Stimulated activated naive CD4-positive, alpha-beta T cell treated with Interleukin-2 at 50 U/mL for 16 hours (primary cell): ENCODE measurements at places on chromosomes 12 and 14.

- no peak for DNase-seq
Measured at GRCh38 chr14:85644211-85644610, 114.3 kb downstream of the FLRT2 start.

DNA sequence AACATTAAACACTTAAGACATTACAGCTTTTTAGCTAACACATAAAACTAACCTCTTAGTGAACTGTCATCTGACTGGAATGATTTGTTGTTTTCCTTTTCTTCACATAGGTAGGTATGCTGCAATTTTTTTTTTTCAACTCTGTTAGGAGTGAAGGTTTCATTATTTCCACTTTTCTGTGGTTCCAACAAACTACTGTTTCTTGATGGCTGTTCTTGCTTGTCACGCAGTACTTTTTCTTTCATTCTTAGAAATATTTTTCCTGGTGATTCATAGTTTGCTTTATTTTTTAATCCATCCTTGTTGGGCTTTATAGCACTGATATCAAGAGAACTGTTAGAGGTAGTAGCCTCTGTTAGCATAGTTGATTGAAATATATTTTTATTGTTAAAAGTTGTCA lies 6.3 kb downstream of the MIS18BP1 start:
- DNase-seq = no peak

DNA sequence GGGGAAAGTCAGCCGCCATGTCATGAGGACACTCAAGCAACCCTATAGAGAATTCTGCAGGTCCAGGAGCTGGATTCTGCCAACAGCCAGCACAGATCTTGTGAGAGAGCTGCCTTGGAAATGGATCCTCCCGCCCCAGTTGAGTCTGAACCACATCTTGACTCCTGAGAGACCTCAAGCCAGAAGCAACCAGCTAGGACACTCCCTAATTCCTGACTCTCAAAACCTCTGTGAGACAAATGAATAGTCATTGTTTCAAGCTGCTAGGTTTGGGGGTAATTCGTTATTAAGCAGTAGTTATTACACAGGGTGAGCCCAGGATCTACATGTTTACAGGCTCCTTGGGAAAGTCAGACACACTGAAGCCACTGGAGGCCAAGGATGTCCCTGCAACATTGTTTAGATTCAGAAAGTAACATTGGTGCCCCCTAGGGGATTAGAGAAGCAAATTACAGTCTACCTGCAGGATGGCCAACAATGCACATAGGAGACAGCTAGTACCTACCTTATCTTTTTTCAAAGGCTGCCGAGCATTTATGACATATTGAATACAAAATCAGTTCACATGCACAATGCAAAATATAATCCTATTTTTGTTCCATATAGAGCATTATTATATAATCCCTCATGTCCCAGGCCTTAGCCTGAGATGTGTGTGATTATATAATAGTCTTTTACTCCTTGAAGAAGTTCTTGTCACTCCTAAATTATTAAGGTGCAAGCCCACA lies 57.9 kb upstream of the FICD start:
- no peak for DNase-seq

DNA sequence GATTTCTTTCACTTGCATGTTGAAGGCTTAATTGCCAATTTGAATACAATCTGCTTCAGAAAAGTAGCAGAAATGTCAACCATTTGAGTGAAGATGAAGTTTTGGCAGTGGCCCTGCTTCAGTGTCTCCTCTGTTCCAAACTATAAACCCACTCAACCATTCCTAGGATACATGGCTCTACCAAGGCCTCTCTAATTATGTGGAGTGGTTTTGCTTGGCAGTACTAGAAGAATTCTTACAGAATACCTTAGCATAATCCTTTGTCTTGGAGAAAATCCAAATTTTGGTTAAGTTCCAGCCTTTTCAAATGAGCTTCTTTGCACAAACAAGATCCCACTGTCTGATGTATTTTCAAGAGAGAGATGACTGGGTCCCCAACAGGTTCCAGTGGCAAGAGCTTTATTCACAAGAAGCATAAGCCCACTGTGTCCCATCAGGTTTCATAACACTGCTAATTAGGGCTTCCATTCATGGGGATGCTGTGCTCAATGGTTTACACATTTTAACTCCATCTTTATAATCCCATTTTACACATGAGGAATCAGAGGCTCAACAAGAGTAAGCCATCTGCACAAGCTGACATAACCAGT lies 234.5 kb downstream of the IPO8 start:
- no peak for DNase-seq

DNA sequence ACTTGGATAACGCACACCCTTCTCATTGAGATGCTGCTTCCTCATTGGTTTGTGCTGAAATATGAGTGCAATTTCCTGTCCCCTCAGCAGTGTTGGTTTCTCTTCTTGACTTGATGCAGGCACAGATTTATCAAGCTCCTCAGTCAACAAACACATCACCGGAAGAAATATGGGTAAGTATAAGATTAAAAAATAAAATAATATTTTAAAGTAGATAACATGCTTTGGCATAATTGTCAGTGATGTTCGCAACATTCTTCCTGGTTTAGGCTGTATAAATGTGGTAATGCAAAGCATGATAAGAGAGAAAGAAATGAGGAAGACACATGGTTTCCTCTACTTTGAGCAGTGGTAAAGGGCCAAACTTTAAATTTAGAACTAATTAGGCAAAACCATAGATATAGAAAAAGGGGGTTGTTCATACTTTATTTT lies at the start of gene GPR65:
Gene GPR65 (plus strand): TSS at position 86 of the 432 bp plus-strand sequence. CDS start 5,713 bp downstream, outside the sequence.
- peak; percentile 17 for DNase-seq

GRCh38 chr12:109710747-109711595 lies 2.7 kb upstream of the FAM222A start:
- DNase-seq = no peak

- no peak for DNase-seq
Measured at GRCh38 chr14:72717220-72717619, 176.7 kb downstream of the DPF3 start.

- no peak for DNase-seq
Measured at GRCh38 chr14:21768116-21768874, 94.7 kb upstream of the OR4E1 start.

GRCh38 chr14:95498622-95499353 lies 17.7 kb downstream of the SYNE3 start:
- no peak for DNase-seq

- no peak for DNase-seq
Measured at GRCh38 chr12:111203969-111204368, 164.9 kb downstream of the PHETA1 start.

DNA sequence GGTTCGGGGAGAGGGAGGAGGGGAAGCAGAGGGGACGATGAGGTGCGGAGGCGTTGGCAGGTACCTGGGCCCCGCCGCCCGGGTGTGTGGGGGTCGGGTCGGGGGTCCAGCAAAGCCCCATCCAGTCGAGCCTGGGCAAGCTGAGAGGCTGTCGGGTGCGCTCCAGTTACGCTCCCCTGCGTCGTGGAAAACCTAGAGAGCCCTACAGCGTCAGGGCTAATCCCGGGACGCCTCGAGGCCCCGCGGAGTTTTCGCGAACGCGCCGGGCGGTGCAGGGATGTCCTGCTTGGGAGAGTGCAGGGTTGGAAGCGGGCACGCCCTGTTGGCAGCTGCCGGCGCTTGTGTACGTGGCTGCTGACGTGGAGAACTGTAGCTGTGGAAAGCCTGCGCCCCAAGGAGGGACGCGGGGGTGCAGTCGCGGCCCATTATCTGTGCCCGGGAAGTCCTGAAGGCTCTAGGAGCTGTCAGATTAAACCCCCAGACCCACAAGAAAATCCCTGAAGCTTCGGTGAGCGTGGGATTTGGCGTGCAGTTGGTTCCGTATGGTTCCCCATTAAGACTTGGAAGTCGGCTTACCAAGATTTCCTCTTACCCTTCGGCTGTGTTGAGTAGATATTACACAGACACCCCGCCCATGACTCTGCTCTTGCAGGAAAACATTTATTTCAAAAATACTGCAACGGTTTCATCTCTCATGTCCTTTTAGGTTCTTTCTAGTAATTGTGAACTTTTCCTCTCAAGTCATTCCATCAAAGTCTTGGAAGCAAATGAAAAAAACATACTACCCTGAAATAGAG lies 11.3 kb upstream of the SLC38A2 start:
- peak; percentile 72 for DNase-seq

DNA sequence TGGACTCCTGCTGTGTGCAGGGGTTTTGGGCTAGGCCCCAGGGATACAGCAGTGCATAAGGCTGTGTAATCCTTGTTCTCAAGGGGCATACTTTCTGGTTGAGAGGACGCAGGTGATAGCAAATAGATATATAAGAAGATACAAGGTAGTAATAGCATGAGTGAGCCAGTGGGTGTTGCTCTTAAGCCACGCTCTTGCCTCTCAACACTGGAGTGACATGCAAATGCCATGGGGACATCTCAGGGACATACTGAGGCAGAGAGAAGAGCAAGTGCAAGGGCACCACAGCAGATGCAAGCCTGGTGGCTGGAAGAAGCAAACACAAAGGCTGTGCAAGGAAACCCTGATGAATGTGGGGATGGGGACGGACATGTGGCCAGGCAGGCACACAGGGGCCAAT lies 223.3 kb downstream of the CHST11 start:
- DNase-seq = no peak

- DNase-seq = no peak
Measured at GRCh38 chr12:49583366-49584094, 15.6 kb upstream of the MCRS1 start.

DNA sequence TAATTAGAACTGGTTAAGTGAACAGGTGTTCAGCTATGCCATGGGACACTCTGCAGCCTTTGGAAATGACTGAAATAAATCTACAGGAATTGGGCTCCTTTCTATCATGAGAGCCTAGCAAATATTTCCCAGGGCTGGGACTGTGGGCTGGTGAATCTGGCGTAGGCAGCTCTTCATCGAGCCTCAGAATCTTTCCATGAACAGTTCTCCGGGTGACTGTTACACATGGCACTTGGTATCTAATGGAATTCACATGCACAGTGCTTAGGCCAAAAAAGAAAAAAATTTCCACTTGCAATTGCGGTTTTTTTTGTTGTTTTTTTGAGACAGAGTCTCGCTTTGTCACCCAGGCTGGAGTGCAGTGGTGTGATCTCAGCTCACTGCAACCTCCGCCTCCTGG lies 32.1 kb downstream of the PRKAB1 start:
- DNase-seq = no peak

DNA sequence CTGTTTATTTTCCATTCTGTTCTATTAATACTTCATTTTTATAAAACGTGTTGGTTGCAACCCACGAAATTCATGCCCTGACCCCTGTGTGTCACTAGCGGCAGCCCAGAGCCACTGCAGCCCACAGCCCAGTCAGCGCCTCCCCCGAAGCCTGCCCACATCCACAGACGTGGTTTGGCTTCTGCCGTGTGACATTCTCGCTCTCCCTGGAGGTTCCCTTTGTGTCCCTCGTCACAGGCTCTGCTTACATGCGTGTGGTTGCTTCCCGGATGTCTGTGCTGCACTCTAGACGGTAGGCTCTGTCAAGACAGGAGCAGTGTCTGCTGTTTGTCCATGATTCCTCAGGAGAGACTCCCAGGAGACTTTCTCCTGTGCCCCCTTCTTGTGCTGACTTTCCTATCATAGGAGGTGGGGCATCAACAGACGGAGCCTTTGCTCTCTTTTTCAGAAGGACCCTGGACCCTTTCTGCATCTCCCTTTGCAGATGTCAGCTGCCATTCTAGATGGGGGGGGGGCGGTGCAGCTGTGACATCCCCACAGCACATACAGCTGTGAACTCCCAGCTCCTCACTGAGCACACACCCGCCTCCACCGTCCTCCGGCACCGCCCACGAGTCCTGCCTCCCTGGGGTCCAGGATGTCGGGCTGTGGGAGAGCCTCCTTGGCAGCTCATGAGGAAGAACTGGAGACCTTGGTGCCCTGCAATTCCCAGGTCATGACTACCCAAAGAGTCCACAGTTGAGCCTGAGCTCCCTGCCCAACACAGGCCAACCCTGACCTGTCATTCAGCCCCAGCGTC lies 36.8 kb upstream of the PIWIL1 start:
- no peak for DNase-seq

DNA sequence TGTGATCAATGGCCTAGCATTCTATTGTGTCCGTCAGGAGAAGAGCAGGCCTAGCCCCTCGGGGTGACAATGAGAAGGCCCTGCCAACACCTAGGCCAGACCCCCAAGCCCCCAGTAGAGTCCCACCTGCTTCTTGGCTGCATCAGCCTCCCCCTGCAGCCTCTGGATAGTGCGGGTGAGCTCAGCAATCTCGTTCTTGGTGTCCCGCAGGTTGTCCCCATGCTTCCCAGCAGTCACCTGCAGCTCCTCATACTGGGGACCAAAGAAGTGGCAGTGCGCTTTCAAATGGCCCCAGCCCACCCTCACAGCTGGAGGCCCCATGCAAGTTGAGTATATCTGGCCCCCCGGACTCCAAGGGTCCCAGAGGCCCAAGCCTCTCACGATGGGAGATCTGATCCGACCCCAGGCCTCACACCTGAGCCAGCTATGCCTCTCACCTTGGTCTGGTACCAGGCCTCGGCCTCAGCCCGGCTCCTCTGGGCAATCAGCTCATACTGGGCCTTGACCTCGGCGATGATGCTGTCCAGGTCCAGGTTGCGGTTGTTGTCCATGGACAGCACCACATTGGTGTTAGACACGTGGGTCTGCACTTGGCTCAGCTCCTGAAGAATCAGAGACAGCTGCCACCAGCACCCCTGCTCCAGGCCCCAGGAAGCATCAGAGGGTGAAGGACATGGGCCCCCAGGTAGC lies 10.0 kb upstream of the KRT4 start:
- DNase-seq = no peak

DNA sequence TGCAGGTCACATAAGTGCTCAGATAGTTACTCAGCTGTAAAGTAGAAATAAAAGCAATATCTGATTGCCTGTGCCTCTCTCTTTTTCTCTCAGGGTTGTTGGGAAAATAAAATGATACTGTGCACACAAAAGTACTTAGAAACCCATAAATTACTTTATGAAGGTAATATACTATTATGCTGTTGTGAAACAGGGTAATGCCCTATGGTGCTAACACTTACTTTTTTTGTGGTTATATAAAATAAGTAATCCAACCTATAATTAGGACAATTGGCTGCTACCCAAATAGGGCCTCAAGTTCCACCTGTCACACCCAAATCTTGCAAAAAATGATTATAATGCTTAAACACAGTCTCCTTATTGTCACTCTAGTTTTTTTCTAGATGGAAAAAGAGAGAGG lies 50.6 kb downstream of the DAAM1 start:
- no peak for DNase-seq

DNA sequence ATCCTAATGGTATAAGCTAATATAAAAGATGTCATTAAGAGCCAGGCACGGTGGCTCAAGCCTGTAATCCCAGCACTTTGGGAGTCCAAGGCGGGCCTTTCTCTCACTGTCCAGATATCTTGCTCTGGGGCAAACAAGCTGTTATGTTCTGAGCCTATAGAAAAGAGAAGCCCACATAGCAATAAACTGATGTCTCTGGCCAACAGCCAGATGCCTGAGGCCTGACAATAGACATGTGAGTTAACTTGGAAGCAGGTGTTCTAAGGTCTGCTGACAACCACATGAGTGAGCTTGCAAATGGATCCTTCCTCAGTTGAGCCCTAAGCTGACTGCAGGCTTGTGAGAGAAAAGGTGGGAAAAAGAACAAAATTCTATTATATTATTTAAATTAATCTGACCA lies 25.0 kb downstream of the YAF2 start:
- no peak for DNase-seq

- DNase-seq = no peak
Measured at GRCh38 chr14:21097636-21098075, 799 bp downstream of the ZNF219 start.
